CD8-positive, alpha-beta memory T cell (primary cell): ENCODE measurements at places on chromosomes 2 and 18. TPM values are rescaled to one million over a fixed set of nuclear protein-coding genes. Genes with fewer than 3 reads are reported as not detected.

Gene CCNT2
- 35.1 TPM for total RNA-seq

Gene TNFRSF11A
- total RNA-seq, result 2.5 TPM

Gene MBD1
- 99.2 TPM for total RNA-seq

Gene OBSL1
- total RNA-seq, result 0.69 TPM

GRCh38 chr18:74334242-74334893 is 18.7 kb downstream of the C18orf63 start:
- DNase-seq, result no peak

- DNase-seq, result no peak
Measured at GRCh38 chr2:231371430-231372054, 24.0 kb upstream of the B3GNT7 start.

GRCh38 chr2:29700560-29700959 is 220.8 kb downstream of the ALK start:
- no peak for DNase-seq

DNA sequence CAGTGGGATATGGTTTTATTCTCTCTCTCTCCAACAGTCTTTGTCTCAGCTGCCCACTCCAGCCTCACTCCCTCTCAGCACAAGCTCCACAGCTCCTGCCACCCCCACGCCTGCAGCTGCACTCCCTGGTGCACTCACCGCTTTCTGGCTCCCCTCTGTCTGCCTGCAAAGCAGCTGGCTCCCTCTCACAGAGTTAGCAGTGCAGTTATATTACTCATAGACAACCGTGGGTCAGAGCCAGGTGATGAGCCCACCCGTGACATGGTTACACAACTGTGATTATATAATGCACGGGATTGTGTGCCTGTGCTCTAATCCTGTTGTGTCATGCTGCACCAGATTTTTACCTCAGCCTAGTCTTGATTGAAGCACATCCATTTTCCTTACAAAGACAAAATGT is 276.9 kb upstream of the CHAC2 start:
- DNase-seq, result no peak

GRCh38 chr2:45851576-45852304 is 200.3 kb downstream of the PRKCE start:
- no peak for DNase-seq

- no peak for DNase-seq
Measured at GRCh38 chr2:48169141-48169592, 262.9 kb upstream of the FBXO11 start.

GRCh38 chr2:86393521-86394491 is 47.4 kb upstream of the KDM3A start:
- no peak for DNase-seq

DNA sequence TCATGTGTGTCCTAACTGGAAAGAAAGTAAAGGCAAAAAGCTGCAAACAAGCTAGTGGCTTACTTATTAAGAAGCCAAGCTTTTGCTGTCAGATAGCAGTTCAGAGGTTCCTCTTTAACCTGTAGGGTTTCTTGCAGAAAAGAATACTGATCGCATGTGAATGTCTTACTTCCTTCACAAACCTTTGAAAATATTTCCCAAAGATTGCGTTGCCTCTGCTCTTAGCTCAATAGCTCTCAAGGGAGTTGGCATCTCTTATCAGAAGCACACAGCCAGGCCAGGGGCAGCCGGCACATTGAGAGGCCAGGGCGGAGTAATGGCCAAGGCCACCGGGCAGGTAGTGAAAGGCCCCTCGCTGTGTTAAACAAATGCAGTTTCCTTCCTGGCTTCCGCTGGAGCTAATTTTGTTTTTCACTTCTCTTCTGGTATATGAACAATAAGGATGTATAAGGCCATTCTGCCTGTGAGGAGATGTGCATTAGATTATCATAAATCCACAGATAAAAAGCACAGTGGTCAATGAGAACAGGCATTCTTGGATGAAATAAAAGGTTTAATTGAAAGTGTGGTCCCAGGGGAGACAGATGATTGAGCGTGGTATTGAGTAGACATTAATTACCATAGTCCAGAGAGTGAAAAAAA is 542.4 kb upstream of the NRP2 start:
- DNase-seq, result no peak

DNA sequence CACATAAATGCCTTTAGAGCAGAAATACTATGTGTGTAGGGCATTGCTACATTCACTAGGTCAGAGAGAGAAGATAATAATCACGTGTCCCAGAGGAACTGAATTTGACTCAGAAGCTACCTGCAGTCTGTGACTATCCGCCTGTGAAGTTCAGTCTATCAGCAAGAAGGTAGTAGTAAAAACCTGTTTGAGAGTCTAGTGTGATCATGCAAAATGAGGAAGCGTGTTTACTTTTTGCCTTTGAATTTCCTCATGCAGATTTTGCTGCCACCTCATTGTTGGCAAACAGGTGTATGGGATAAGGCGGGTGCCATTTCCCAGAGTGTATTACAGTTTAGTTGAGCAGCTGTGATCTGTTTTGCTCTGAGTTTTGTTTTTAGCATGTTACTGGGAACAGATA is 403.9 kb upstream of the FANCL start:
- no peak for DNase-seq

GRCh38 chr2:59297816-59298215 is 1056.7 kb upstream of the FANCL start:
- DNase-seq, result no peak

DNA sequence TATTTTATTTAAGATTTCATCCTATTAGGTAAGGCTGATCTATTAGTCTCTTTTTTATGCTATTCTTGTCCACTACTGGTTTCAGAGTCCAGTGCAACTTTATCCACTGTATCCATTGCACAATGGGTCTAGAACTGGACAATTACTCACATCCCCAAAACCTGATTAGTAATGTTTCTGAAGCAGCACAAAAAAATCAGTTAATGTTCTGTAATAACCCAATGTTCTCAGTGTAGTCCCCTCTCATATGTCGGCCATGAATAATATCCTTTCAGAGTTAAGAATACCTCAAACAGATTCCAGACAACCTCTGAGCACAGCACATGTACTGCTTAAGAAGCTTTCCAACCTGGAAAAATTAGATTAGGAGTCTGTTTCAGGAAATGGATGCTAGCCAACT is 29.7 kb downstream of the MGAT4A start:
- no peak for DNase-seq

GRCh38 chr2:134320930-134321329 is 67.1 kb downstream of the MGAT5 start:
- peak; percentile 15 for DNase-seq

DNA sequence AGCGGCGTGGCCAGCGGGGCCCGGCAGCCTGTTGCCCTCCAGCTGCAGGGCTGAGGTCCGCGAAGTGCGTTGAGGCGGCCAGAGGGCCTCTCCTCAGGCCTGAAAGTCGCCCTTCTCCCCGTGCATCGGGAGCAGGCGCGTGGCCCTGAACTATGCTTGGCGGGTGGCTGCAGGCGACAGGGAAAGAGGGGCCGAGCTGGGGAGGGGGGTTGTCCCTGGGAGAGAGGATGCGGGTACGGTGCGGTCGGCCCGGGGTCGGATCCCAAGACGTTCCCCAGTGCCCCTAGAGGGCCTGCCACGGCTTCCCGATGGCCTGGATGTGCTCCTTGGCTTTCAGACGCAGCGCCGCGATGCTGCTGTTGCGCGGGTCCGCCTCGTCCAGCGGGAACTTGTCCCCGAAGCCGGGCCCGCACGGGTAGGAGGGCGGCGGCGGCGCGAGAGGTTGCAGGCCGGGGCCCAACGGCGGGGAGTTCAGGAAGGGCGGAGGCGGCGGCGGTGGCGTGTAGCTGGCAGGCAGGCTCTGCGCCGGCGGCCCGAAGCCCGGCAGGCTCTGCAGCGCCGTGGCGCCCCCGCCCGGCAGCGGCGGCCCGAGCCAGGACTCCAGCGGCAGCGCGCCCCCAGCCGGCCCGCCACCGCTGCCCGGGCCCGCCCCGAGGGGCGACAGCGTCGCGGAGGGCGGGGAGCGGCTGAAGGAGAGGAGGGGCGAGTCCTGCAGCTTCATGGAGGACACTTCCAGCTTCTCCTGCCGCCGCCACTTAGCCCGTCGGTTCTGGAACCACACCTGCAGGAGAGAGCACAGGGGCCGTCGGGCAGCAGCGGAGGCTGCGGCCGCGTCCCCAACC is 4.3 kb downstream of the RAX start:
- DNase-seq, result no peak

DNA sequence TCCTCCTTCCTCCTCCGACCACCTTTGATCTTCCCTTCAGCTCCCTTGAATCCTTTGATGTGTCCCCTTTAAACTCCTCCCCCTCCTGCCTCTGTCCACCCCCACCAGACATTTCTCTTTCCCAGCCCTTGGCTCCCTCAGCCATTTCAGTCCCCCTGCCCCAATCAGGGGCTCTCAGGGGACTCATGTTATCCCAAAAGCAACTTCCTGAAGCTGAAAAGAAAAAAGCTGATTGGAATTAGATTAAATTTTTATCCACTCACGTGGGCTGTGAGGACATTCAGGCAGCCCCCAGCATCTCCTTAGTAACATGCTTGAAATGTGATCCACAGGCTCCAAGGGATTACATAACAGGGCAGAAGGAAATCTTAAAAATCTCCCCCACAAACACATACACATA is 81.3 kb downstream of the NEURL3 start:
- no peak for DNase-seq

DNA sequence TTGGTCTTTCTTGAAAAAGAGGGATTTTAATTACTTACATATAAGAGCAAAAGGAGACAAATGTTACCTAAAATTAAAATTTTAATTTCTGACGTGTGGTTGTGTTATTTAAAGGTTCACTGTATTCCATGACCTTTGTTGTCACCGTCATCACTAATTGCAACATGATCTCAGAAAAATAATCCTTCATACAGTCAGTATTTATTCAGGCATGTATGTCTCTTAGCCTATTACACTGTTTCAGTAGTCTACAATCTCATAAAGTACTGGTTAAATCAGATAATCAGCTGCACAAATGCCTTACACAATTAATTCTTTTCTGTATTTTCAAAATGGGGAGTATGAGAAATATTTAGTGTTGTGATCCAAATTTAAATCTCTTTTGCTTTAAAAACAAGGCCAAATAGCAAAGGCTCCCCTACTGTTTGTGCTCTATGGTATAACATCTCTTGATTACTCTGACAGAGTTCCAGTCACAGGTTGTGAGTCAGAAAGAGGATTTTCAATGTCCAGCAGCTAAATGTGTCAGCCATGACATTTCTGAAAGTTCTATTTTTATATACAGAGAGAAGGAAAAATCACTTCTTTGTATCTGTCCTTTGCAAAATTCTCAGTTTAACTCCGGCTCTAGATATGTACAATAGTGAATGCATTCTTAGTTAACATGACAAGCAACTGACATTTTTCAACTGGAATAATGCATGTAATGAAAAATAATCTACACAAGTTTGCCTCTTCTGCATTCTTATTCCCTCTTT is 184.0 kb downstream of the FIGN start:
- DNase-seq, result no peak

DNA sequence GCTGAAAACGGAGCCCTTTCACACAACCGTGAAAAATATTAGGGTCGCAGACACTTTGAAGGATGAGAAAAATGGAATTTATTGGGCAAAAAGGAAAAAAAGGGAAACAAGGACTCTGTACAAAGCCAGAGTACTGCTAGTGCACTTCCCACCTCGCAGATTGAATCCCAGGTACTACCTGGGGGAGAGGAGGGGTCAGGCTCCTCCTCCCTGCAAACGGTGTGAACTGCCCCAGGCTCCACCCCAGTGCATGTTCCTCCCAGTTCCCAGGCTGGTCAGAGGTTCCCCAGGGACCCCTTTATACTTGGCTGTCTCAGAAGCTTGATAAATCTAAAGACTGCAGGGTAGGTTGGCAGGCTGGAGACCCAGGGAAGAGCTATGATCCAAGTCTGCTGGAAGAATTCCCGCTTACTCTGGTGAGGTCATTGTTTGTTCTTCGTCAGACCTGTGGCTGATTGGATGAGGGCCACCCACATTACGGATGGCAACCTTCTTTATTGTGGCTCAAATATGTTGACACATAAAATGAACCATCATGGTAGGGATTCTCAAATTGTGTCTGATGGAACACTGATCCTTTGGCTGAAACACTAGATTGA is 290.4 kb upstream of the POU3F3 start:
- no peak for DNase-seq

- no peak for DNase-seq
Measured at GRCh38 chr18:33571998-33572787, 5.8 kb upstream of the ASXL3 start.
